ENCODE measurements at places on chromosomes 5 and 9. TPM values are rescaled to one million over a fixed set of nuclear protein-coding genes. Genes with fewer than 3 reads are reported as not detected.

Gene STPG3
- not detected for total RNA-seq

Gene ELOVL7
- total RNA-seq: 0.38 TPM

Gene CCDC127
- total RNA-seq: 3.6 TPM

Gene SETX
- total RNA-seq: 58.4 TPM

Gene GABRA6
- total RNA-seq: not detected

Gene UBAP2
- 37.2 TPM for total RNA-seq

Gene SPATA31A5
- total RNA-seq: not detected

Gene PCDHB11
- total RNA-seq: 0.16 TPM

Gene PCDHAC1
- total RNA-seq: not detected

Gene FOXD4L4
- total RNA-seq: 0.38 TPM

Gene CRHBP
- total RNA-seq: 0.49 TPM

Gene PKD2L2
- not detected for total RNA-seq

Gene PROB1
- 5.8 TPM for total RNA-seq

Gene HSPA9
- 219 TPM for total RNA-seq

Gene PCDHB10
- 1.6 TPM for total RNA-seq

Gene PMPCA
- 37.3 TPM for total RNA-seq

Gene ZFP37
- total RNA-seq: 0.49 TPM

Gene TMEM174
- not detected for total RNA-seq

Gene RBM22
- 14.2 TPM for total RNA-seq

Gene ZNF883
- 0.50 TPM for total RNA-seq

Gene TRMT10B
- total RNA-seq: 2.8 TPM

Gene ZNF354C
- 4.4 TPM for total RNA-seq

Gene REXO4
- 14.6 TPM for total RNA-seq

Gene PCDHAC2
- total RNA-seq: 0.32 TPM

Gene OLFML2A
- 0.32 TPM for total RNA-seq

Gene PCDHB16
- 0.63 TPM for total RNA-seq

Measured in bladder microvascular endothelial cell (primary cell).